D341Med (cell line): ENCODE measurements at places on chromosomes 6 and 20.

DNA sequence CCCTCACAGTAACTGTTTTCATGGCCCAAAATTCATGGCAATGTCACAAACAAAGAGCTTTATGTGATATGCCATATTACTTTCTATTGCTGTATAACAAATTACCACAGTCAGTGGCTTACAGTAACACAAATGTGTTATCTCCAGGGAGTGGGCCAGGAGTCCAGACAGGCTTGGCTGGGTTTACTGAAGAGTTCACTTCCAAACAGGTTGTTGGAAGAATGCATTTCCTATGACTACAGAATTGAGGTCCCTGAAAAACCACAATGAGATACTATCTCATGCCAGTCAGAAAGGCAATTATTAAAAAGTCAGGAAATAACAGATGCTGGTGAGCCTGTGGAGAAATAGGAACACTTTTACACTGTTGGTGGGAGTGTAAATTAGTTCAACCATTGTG lies 431.9 kb downstream of the PKHD1 start:
- DNase-seq: no peak

GRCh38 chr6:44833248-44833647 lies 445.7 kb downstream of the CDC5L start:
- DNase-seq: no peak

- no peak for DNase-seq
Observed at GRCh38 chr20:6651561-6651960, 115.9 kb upstream of the BMP2 start.

GRCh38 chr6:105844275-105844883 lies 241.8 kb upstream of the PRDM1 start:
- no peak for DNase-seq

DNA sequence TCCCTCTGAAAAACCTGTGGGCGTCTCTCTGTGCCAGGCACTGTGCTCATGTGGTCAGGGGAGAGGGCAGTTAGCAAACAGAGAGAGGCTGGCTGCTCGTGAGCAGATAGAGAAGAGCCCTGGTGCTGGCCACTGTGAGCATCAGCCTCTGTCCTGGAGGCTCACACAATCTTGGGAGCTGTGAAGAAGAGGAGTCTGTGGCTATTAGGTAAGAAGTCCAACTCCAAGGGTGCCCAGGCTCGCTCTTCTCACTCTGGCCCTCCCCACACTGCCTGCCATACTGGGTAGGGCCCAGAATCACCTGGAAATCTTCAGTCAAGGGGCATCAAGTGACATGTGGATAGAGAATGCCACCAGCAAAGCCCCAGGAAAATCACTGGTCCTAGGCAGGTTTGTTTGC lies 14.1 kb downstream of the SCML4 start:
- DNase-seq: peak; percentile 1

DNA sequence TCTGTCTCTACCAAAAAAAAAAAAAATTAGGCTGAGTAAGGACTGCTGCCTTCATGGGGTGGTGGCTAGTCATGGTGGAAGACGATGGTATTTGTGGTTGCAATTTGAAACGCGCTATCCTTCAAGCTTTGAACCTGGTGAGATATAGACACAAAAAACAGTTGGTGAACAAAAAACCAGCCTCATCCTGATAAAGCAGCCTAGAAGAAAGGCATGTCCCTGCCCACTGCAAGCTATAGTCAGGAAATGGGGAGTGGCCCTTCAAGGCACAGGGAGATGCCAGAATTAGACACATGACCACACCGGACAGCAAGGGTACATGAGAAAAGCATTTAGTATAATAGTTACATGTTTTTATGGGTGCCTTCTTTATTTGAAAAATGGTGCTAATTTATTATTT lies 193.6 kb downstream of the NFATC2 start:
- DNase-seq: no peak

GRCh38 chr6:47165918-47166317 lies 123.8 kb upstream of the ADGRF1 start:
- DNase-seq: no peak

- peak; percentile 42 for DNase-seq
Observed at GRCh38 chr6:159761129-159761872, 544 bp upstream of the ACAT2 start.

DNA sequence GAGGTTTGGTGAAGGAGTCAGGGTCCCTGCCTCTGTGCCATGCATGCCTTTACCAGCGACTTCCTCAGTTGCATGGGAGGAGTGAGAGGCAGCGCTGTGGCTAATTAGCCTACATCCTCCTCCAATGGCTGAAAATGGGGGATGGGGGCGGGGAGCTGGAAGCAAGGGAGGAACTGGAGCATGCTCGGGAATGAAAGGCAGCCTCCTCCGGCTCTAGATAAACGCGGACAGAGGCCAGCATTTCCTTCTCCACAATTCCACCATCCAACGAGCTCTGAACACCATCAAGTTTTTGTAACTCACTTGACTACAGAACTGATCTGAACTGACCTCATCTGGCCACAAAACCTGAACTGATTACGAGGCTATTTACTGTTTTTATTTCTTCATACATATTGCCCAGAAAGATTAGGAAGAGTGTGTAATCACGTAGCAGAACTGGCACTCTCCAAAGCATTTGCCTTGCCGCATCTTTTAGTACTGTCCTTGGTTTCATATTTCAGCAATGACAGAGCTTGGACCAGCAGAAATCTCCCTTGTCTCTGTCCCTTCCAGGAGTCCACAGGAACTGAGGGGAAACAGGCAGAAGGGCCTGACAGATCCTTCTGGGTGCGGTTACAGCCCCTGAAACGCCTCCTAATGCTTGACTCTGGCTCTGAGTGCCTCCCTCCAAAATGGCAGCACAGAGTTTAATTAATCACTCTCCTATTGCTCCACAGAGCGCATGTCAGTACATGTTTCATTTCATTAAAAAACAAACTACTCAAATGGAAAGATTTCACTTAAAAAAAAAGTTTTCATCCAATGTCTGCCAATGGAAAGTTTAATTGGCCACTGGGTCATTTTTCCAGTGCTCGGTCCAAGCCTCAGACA lies 58.2 kb upstream of the TRAF3IP2 start:
- no peak for DNase-seq

DNA sequence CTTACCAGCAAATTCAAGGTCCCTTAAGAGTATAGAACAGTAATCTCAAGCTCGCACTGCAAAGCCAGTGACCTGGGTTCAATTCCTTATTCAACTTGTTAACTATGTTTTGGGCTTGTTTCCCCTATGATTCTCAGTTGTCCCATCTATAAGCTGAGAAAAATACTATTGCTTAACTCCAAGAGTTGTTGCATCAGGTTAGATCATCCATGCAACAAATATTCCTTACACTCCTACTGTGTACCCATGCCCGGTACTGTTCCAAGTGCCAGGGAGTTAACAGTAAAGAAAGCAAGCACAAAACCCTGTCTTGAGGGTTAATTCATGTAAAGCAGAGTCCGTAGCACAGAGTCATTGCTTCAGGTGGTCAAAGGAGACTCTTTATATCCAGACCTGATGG lies 247.3 kb downstream of the MAFB start:
- no peak for DNase-seq

GRCh38 chr6:37008484-37009465 lies 3.3 kb downstream of the FGD2 start:
- no peak for DNase-seq

- no peak for DNase-seq
Observed at GRCh38 chr6:116156405-116157326, 30.7 kb upstream of the COL10A1 start.

GRCh38 chr6:150165020-150165702 lies 22.3 kb downstream of the PPP1R14C start:
- no peak for DNase-seq

GRCh38 chr20:52534616-52535015 lies 343.0 kb upstream of the ZFP64 start:
- DNase-seq: no peak

GRCh38 chr6:35452183-35453090 lies at the start of gene FANCE:
Gene FANCE (plus strand): TSS chr6:35452338. CDS start chr6:35452546, 208 bp downstream.
- peak; percentile 98 for DNase-seq

GRCh38 chr6:87723170-87724078 lies 21.4 kb upstream of the AKIRIN2 start:
- DNase-seq: no peak

DNA sequence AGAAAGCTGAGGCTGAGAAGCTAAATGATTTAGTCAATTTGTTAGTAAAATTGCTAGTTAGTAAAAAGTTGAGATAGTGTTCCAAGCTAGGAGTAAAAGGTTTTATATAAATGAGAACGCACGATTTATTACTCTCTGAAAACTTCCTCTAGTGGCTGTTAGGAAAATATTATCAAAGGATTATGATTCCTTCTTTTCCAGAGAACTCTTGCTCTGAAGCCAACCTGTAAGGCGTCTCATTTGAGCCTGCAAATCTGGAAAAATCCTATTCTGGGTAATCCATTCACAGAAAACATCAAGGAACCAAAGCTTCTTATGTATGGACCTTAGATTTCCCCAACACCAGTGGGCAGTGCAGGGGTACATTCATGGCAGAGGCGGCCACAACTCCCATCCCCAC lies 252.7 kb downstream of the SOD2 start:
- no peak for DNase-seq

GRCh38 chr20:4508773-4509172 lies 212.9 kb upstream of the PRND start:
- DNase-seq: no peak

DNA sequence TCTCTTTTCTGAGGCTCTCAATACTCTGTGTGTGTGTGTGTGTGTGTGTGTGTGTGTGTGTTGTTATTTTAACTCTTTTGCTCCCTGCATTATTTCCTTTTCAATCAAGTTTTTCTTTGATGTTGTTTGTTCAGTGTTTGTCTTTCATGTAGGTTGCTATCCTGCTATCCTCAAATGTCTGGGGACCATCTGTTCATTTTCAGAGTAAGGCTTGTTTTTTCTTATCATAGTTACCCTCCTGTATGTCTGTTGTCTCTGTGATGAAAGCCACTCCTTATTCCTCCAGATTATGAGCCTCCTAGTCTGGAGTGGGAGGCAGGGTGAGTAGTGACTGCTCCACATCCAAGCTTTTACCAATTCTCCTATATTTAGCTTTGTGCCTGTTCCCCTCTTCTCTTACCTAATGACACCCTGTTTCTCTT lies 9.2 kb downstream of the ENPP3 start:
- DNase-seq: no peak

DNA sequence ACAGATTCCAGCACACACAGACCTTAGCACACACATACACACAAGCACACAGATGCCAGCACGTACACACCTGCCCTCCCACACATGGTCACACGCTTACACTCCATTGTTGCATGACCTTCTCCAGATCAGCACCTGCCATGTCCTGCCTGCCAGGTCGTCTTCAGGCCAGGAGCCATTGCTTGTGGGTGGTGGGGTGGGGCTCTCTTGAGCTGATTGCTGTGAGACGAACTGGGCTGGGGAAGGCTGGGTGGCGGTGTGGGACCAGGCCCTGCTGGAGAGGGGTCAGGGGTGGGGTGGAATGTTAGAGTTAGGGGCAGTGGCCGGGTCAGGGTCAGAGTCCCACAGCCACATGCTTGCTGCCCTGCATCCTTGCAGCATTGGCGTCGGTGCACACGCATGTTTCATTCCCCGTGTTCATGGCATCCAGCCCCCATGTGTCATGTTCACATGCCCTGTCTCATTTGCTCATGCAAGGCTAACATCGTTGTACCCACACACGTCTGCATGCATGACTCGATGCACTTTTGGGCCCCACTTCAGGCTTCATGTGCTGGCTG lies 6.5 kb upstream of the NPBWR2 start:
- no peak for DNase-seq

GRCh38 chr6:132708771-132709170 lies 5.1 kb downstream of the VNN1 start:
- DNase-seq: no peak

DNA sequence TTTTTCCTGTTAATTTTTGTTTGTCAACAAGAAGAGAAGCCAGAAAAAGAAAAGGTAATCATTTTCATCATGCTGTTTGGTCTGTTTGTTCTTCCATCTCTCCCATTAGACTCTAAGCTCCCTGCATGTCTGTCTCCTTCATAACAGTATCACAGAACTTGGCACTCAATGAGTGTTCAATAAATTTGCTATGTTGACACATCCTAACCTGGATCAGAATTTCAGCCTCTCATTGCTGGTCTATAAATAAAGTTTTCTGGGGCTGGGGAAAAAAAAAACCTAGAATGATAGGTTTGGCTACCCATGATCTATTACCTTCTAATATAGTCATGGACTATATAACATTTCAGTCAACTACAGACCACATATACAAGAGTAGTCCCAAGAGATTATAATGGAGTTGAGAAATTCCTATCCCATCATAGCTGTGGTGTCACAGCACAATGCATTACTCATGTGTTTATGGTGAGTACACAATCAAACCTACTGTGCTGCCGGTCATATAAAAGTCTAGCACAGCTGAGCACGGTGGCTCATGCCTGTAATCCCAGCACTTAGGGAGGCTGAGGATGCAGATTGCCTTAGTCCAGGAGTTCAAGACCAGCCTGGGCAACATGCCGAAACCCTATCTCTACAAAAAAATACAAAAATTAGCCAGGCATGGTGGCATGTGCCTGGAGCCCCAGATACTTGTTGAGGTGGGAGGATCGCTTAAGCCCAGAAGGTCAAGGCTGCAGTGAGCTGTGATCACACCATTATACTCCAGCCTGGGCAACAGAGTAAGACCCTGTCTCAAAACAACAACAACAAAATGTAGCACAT lies 5.9 kb downstream of the NUDT3 start:
- no peak for DNase-seq

DNA sequence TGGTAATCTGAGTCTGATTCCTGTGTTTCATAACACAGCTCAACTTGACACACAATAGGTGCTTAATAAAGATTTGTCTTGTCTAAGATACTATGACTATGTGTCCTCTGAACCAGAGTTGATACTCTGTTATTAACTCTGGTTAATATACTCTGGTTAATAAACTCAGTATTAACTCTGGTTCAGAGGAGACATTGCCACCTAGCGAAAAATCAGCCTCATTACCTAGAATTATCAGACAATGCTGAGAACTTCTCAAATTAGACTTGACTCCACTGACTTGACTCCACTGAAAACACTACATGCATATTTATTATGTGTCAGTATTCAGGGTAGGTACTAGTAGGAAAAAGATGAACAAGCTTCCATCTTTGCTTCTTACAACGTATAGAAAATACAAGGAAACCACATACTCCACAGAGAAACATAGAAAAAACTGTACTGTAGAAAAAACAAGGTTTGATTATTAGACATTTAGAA lies 73.9 kb downstream of the AHI1 start:
- DNase-seq: peak; percentile 30

DNA sequence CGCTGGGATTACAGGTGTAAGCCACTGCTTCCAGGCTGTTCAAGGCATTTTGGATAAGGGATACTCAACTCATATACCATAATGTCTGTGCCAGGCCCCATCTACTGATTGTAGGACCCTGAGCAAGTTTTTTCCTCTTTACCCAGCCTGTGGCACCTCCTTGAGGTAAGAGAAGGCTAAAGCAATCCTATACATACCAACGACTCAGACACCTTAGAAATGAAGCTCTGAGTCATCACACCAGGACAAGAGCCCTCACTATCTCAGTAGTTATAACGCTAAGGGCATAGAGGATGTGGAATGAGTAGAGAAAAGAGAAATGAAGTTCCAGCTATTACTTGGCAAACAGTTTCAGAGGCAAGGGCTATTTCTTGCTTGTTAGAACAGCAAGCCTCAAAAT lies 16.9 kb downstream of the NDRG3 start:
- DNase-seq: no peak
